ENCODE measurements at places on chromosomes 1 and 21.

DNA sequence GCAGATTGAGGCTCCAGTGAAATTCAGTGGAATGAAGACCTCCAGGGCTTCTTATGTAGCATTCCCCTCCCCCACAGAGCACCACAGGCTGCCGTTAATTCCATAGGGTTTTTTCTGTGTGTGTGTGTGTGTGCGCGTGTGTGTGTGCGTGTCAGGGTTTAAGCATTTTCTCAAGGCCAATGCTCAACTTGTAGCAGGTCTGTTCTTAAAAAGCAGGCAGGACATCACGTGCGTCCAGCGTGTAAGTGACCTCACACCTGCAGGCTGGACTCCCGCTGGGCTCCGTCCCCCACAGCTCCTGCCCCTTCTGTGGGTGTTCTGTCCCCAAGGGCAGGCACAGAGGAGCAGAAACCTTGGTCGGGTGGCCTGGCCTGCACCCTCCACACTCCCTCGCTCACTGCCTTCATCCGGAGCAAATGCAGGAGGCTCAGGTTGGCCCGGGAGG, 5.3 kb downstream of the PRDM16 start:
- DNase-seq = no peak

- no peak for DNase-seq
These were observed 46.4 kb upstream of the NBL1 start for GRCh38 chr1:19597496-19598309.

DNA sequence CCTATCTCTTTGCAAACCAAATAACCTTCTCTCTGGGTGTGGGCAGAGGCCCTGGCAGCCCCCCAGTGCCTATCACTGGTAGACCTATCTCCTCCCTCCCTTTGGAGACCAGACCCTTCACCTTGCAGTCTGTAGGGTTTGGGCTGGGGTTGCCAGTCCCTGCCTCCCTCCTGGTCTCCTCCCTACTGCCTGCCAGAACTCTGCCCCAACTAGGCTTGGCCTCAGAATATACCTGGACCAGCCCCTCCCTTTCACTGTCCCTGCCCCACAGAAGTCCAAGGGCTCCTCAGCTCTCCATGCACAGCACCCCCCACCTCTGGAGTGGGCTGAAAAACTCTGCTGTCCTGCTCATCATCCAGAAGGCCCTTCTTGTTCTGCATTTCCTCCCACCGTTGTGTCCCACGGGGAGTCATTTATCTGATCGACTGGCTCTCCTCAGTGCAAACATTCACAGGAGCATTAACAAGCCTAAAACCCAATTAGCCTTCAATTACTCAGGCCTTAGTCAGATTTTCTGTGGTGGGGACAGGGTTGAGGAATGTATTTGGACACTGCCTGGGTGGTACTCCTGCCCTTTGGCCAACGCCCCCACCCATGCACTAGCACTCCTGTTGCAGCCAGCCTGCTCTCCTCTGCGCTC, 27.7 kb upstream of the DMBX1 start:
- no peak for DNase-seq

- DNase-seq = peak; percentile 9
These were observed 19.7 kb upstream of the TBX15 start for GRCh38 chr1:119007670-119008482.

DNA sequence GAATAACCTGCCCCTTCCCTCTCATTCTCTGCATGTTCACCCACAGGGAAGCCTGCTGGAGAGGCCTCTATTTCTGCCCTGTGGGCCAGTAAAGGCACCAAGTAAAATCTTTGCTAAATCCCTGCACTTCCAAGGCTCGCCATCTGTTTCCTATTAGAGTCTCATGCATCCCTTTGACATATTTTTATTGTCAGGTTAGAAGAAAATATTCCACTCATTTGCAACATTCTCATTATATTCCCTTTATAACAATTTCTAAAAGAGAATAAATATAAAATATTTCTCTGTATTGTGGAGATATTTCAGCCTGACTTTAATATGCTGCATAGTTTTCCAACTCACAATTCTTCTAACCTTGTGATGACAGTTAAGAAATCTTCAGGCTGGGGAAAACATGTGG, 340.4 kb upstream of the VAMP3 start:
- no peak for DNase-seq

DNA sequence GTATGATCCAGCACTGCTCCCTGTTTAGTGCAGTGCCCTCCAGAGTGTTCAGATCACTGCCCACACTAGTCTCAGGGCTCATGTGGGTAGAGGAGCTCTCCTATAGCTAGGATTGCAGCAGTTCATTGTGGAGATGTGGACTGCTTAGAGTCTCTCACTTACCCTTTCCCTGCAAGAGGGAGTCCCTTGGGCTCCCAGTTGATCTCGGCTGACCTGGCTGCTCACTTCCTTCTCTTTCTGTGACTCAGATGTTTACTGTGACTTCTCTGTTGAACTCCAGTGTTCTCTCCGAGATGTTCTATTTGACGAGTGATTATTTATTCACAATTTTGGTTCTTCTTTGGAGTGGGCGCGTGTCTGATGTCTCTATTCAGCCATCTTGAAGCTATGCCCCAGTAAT, 141.9 kb downstream of the PTBP2 start:
- DNase-seq = no peak

- DNase-seq = no peak
These were observed 102.9 kb downstream of the SYF2 start for GRCh38 chr1:25129380-25129779.

- DNase-seq = no peak
These were observed 11.1 kb downstream of the PTPN14 start for GRCh38 chr1:214540324-214540723.

DNA sequence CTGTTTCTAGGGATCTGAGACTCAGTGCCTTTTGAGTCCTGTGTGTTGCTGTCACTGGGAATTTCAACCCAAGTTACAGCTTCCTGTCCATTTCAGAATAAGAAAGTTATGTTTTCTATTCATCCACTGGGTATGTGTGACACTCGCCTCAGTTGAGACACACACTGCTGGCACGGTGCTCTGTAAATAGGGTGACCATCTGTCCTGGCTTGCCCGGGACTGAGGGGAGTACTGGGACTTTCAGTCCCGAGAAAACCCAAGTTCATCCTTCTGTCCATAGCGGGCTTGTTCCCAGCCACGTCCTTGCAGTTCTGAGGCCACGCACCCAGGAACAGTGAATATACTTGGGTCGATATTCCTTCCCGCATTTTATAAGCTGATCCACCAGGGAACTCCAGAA, 56.3 kb upstream of the DISP3 start:
- DNase-seq = no peak

- no peak for DNase-seq
These were observed 117.9 kb downstream of the AKT3 start for GRCh38 chr1:243731974-243732625.

- DNase-seq = peak; percentile 5
These were observed 1.2 kb downstream of the SH3GLB1 start for GRCh38 chr1:86705665-86705985.

DNA sequence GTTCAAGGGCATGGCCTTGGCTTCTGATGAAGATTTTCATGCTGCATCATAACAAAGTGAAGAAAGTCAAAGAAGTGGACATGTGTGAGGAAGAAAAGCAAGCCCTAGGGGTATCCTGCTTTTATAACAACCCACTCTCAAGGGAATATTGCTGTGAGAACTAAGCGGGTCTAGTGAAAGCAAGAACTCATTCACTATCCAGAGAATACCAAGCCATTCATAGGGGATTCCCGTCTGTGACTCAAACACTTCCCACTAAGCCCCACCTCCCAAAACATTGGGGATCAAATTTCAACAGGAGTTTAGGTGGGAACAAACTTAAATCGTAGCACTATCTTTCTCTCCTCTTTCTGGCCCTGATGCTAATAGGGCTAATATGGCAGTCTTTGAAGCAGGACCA, 98.5 kb upstream of the CTTNBP2NL start:
- DNase-seq = no peak

- DNase-seq = no peak
These were observed 76.2 kb downstream of the BRINP2 start for GRCh38 chr1:177246710-177247580.

GRCh38 chr1:156503698-156504437, 3.3 kb upstream of the MEF2D start:
- DNase-seq = no peak

DNA sequence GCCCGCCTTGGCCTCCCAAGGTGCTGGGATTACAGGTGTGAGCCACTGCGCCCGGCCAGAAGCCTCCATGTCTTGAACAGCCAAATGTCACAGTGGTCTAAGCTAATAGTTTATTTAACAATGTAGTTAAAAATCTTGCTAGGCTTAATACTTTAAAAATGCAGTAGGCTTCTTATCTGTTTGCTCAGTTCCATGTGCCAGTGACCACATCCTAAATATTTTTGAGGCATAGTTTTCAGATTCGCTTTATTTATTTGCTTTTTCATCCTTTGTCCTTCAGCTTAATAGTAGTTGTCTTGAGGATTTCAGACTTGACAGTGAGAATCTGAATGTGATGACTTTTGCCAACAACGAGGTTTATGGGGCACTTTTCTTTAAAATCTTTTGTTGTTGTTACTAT, 59.9 kb upstream of the PRRX1 start:
- DNase-seq = no peak

- DNase-seq = no peak
These were observed 139.5 kb upstream of the HMGB4 start for GRCh38 chr1:33724348-33724747.

DNA sequence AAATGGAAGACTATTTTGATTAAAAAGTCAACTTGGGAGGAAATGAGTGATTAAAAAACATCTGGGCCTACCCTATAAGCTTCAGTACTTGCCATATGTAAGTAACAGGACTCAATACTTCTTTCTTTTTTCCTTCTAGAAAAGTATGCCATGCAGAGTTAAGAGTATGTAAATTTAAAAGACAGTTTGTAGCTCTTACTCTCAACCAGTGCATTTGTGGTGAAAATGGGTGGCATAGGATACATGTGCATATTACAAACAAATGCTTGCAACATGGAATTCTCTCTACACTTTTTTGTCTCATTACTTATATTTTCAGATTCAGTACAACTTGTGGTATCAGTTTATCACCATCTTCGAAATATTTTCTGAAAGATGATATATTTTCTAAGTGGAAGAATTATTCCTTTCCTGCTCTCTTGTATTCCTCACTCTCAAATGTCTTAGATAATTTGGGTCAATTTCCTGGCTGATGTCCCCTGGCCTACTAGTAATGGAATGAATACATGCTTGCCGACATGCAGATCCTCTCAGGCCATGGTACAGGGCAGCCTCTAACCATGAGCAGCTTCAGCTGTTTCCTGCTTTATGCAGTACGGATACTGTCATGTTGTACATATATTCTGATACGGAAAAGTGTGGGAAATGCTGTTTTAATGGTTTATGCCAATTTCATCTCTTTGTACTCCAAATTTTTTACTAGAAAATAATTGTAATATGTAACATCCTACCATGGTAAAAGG, 81.4 kb upstream of the ZNF326 start:
- DNase-seq = no peak

- peak; percentile 69 for DNase-seq
These were observed 460.6 kb downstream of the DSCAM start for GRCh38 chr21:40386294-40386911.

DNA sequence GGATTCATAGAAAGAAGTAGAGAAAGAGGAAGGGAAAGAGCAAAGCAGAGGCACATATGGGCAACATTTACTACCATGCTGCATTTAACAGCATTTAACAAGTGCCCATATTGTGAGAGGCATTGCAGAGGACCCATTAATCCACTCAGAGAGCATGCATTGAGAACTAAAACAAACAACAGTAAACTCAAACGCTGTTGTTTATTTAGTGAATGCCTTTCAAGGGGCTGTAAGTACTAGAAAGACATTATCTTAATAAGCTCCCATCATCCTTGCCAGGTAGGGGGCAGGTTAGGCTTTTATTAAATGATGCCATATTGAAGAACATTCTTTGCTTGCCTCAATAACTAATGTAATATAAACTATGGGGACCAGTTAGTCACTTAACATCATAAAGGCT, 254.3 kb upstream of the DAB1 start:
- no peak for DNase-seq

DNA sequence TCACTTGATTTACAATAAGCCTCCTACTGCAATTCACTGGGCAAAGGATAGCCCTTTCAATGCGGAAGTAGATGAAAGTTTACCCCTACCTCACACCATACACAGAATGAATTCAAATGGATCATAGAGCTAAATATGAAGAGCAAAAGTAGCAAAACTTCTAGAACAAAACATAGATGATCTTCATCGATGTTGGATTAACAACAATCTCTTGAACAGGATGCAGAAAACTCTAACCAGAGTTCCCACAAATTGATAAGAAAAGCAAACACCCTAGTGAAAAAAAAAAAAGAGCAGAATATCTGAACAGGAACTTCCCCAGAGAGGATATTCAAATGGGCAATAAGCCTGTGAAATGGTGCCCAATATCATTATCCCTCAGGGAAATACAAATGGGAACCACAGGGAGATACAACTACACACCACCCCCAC, 1.9 kb upstream of the UBASH3A start:
- DNase-seq = no peak

- no peak for DNase-seq
These were observed 69.2 kb upstream of the ERG start for GRCh38 chr21:38567335-38567969.

DNA sequence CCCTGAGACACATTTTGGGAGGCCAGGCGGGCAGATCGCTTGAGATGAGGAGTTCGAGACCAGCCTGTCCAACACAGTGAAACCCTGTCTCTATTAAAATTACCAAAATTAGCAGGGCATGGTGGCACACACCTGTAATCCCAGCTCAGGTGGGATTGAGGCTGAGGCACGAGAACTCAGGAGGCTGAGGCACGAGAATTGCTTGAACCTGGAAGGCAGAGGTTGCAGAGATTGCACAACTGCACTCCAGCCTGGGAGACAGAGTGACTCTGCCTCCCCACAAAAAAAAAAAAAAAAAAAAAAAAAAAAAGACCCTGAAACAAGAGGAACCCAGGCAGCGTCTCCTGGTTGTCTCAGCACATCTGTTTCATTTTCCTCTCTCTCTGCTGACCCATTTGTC, 24.2 kb downstream of the PGM1 start:
- DNase-seq = no peak

GRCh38 chr1:36888811-36889477, 145.4 kb downstream of the GRIK3 start:
- DNase-seq = no peak

DNA sequence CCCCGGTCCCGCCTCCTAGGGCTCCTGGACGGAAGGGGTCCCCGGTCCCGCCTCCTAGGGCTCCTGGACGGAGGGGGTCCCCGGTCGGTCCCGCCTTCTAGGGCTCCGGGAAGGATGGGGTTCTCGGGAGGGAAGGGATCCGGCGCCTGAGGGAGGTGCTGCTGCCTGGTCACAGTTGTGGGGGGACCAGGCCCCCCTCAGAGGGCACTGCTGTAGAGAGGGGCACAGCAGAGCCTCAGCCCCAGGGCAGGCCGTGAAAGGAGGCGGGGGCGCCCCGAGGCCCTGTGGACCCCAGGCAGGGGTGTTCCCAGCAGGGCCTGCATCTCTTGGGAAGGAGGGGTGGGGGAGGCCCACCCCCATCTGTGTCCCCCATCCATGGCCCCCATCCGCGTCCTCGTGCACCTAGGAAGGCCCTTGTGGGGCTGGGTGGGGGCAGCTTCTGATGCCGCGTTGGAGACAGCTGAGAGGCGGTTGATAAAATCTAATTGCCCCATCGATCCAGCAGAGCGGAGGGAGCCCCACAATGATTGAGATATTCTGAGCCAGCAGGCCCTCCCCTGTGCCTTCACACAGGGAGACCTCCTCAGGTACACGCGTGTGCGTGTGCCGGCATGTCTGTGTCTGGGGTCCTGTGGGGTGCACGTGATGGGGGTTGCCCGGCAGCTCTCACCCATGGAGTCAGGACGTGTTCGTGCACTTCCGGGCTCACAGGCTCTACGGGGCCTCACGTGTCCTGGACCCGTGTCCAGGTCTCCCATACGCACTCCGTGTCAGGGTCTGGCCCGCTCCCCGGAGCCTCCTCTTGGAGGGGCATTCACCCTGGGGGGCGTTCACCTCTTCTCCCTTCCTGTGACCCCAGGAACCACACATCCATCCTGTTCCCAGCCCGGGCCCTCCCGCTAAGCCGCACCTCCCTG, 12.9 kb downstream of the SAMD11 start:
- no peak for DNase-seq

Measured in stimulated activated CD4-positive, alpha-beta T cell treated with anti-CD3 and anti-CD28 coated beads, Interleukin-15, amount 100 ng/mL, for 24 hours (primary cell).